ENCODE measurements at places on chromosomes 4 and X.

- no peak for DNase-seq
Observed at GRCh38 chrX:20032201-20032600, 41.3 kb upstream of the BCLAF3 start.

DNA sequence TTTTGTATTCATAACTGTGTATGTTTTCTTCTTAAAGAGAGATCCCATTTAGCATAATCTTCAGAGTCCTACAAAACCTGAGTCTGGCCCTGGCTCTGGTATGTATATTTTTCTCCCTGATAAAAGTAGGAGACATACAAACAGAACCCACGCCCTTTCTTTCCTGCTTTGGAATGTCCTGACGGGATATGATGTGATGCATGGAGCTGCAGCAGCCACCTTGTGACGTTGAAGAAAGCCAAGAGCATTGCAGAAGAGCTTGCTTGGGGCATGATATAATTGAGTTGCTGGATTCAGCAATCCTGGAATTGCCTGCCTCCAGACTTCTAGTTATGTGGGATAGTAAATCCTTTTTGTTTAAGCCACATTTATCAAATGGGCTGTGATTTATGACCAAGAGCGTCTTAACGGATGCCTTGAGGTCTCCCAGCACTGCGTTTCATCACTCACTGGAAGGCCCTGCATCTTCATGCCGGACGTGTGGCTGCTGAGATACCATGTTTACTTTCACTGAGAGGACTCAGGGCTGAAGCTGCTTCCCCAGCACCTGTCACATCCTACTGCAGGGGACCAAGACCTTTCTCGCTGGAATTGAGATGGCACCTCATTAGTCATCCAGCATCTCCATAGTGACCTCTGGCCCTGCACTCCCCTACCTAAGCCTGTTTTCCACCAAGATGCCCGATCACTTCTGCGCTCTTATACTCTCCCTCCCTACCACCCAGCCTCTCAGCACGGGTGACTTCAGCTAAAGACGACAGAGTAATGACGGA lies 107.0 kb downstream of the ENPP6 start:
- no peak for DNase-seq

GRCh38 chrX:108353452-108353851 lies 84.8 kb downstream of the COL4A6 start:
- DNase-seq: no peak

DNA sequence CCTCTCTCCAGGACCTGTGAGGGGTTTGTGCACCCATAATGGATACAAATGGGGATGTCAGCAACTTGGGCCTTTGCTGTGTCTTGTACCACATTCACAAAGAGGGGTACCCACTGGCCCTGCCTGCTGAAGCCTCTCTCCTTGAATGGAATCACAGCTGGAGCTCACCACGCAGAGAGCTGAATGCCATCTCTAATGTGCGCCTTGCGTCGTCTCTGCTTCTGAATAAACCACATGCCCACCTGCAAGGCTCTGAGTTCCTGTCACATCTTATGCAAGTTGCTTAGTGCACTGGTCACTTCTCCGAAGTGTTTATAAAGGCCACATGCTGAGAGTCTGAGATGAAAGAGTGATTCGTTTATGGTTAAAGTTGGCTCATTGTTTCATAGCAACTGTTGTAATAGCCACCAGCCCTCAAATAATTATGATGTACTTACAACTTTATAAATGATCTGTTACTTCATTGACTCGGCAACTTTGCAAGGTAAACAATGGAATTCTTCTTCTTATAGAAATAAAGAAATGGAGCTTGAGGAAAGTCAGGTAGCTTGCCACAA lies 6.2 kb upstream of the PUDP start:
- DNase-seq: no peak

- no peak for DNase-seq
Observed at GRCh38 chr4:76702440-76703122, 195.4 kb downstream of the SOWAHB start.

DNA sequence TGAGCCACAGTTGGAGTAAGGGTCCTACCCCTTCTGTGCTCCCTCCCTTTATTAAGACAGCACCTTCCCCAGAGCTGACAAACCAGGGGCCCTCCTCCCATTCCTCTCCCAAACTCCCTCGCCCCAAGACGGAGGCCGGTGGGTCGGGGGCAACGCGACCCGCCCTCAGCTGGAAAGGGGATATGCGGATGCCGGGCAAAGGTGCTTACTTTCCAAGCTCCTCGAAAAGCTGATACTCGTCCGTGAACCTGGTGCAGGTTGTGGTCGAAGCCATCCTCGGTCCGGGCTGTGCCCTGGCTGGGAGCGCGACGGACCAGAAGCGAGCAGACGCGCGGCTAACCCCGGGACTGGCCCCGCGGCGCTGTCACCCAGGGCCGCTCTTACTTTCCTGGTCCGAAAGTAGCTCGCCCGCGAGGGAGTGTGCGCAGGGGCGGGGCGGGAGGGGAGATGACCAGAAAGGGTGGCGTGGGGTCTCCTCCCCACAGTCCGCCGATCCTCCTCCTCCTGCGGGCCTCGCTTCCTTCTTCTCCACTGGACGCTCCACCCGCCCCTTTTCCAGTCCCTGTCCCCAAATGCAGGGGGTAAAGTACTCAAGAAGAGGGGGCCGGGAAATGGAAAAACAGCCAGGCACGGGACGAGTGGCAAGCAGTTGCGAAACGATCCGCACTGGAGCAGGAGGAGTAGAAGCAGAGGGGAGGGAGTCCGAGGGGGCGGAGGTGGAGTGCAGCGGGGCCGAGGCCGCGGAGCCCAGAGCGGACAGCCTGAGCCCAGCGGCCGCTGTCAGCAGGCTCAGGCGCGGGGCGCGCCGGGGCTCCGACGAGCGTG lies 531 bp downstream of the CAMK2D start:
- DNase-seq: no peak

GRCh38 chr4:173051716-173052115 lies 116.9 kb upstream of the GALNT7 start:
- DNase-seq: no peak

- DNase-seq: no peak
Observed at GRCh38 chr4:141783770-141784169, 147.4 kb downstream of the IL15 start.

GRCh38 chr4:2793586-2794485 lies 951 bp downstream of the SH3BP2 start:
- no peak for DNase-seq

DNA sequence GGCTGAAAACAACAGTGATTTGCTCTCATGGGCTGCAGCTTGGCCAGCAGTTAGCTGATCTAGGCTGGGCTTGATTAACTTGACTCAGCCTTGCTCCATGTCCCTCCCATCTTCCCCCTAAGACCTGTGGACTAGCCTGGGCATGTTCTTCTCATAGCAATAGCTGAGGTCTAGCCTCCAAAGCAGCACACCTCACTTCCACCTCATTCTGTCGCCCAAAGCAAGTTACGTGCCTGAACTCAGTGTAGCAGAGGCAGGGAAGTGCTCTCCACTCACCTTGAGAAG lies 62.2 kb downstream of the EVC start:
- no peak for DNase-seq

GRCh38 chr4:181939199-181939945 lies 303.8 kb upstream of the TENM3 start:
- DNase-seq: no peak

DNA sequence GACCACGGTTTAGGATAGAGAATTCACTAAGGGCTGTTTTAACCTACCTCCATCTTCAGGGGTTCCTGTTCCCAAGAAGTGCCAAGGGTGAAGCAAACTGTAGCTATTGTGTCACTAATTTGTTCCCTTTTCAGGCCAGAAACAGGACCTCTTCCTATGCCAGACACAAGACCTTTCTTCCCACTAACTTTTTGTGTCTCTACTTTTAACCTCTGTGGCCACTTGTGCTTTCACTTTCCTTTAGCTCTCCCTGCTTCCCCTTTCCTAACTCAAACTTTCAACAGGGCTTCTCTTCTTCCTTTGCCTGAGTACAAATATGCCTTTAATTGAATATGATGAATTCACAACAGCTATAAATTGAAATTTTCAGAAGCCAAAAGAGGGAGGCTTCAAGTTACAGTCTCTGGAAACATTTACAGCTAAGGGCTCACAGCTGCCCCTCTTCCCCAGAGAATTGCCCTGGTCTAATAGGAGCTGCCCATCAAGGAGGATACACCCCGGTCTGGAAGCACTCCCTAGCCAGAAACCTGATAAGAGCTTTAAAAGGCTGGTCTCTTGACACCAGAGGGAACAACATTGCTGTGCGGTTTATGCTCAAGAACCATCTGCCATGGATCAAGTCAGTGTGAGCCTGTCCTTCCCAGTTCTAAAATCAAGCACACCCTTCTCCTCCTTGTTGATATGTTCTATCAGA lies 61.7 kb upstream of the PLS3 start:
- DNase-seq: no peak

DNA sequence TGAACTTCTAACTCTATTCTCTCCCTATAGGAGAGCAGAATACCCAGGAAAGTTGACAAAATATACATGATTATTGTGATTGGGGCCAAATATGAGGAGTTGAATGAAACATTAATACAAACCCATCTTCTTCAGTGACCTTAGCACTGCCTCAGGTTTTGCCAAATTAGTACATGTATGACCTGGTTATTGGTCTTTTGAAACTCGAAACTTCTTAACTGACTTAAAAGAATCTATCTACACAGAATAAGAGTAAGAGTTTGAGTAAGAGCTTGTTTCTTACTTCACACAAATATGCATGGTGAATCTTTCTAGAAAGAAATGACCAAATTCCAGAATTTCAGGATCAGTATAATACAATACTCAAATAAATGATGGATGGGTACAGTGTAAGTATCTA lies 213.0 kb upstream of the GK2 start:
- no peak for DNase-seq

- DNase-seq: no peak
Observed at GRCh38 chr4:26753617-26754016, 107.0 kb upstream of the STIM2 start.

All from NCI-H187 treated with DMSO at 0.1 percent for 48 hours (cell line).